ENCODE measurements at places on chromosomes 16 and 17. TPM values are rescaled to one million over a fixed set of nuclear protein-coding genes. Genes with fewer than 3 reads are reported as not detected.

The CCL8 gene
- not detected for total RNA-seq

The ZMYND15 gene
- total RNA-seq: not detected

The BCO1 gene
- not detected for total RNA-seq

The TMEM238L gene
- not detected for total RNA-seq

The CMIP gene
- total RNA-seq: 70.4 TPM

The BRIP1 gene
- 25.9 TPM for total RNA-seq

DNA sequence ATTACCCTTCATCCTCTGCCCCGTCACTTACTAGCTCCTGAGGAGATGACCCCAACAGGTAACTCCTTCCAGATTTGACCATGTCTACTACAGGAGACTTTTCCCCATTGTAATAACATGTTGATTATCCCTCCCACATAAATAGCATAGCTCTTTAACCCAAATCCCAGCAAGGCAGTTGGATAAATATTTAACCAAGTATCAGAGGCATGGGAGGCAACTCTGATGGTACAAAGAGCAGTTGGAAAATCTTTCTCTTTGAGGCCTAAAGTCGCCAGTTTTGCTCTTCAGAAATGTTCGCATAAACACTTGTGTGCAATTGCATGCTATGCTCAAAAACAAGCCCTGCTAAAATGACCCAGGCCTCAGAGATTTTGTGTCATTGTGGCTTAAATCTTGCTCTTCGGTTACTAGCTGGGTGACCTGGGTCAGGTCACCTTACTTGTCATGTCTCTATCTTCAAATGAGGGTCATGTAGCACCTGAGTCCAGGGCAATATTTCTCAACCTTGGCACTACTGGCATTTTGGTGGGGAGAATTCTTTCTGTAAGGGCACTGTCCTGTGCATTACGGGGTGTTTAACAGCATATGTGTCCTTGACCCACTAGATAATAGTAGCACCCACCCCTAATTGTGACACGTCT lies 48.8 kb downstream of the HSD17B2 start:
- no peak for DNase-seq

DNA sequence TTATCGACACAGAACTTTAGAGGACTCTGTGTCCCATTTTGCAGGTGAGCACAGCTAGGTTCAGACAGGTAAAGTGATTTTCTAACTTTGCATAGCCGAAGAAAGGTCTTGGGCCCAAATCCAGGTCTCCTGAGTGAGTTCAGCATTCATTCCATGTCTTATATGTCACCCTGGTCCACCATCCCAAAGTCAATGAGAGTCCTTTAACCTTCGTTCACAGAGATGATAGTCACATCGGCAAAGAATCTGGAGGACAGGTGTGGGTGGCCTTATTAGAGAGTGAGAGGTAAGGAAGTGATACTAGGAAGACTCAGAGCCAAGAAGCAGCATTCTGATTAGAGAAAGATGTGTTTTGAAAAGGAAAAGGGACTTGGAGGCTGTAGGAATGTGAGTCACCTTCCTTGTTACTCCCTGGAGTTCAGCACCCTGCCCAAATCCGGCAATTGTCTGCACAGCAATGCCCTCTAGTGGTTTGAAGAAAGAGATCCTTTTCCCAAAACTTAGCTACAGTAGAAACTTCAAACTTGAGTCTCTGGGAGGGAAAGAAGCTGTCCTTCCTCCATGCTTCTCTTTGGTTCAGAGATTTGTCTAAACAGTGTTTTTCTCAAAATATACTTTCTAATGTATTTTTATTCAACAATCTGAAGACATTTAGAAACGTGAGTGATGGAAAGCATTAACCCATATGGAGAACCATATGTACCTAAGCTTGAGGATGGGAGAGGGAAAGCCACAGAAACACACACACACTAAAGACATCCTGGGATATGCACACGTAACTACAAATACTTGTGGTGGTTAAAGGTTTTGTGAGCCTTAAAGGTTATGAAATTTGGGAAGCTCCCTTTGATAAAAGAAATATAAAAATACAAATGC lies 96.4 kb upstream of the SHISA6 start:
- DNase-seq: peak; percentile 20

DNA sequence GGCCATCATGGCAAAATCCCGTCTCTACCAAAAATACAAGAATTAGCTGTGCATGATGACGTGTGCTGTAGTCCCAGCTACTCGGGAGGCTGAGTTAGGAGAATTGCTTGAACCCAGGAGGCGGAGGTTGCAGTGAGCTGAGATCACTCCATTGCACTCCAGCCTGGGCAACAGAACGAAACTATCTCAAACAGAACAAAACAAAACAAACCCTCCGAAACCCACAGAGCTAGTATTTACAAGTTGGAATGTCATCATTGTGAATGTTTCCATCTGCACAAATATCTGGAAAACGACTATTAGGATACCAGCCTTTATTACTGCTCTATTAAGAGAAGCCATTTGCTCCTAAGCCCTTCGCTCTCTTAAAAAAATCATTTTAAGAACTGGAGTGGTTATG lies 26.0 kb downstream of the SMARCE1 start:
- no peak for DNase-seq

GRCh38 chr16:10045291-10045775 lies 136.9 kb downstream of the GRIN2A start:
- no peak for DNase-seq

DNA sequence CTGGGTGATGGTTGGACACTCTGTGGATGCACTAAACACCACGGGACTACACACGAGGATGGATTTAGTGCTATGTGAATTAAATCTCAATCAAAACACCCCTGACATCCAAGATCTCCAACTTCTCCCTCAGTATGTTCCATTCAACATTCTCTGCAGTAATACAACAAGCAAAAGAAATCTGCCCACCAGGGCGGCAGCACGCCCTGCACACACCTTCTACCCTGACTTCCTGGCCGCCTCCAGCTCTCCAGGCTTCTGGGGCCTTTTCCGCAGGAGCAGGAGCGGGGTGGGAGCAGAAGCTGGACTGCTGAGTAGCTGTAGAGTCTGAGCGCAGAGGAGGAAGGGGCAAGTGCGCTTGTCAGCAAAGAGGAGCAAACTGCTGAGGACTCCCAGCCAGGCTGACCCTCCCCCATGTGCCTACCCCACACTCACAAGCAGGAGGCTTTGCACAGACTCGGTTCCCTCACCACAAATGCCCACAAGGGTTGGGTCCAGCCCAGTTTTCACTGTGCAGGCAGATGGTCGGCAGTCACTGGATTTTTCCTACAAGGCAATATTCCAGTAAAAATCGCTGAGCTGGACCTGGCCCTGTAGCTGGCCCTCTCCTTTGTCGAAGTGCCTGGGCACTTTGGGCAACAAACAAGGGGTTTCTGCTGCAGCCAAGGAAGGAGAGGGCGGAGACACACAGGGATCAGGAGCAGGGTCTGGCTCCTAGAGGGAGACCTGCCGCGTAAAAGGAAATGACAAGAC lies 22.8 kb downstream of the ZDHHC7 start:
- DNase-seq: no peak

DNA sequence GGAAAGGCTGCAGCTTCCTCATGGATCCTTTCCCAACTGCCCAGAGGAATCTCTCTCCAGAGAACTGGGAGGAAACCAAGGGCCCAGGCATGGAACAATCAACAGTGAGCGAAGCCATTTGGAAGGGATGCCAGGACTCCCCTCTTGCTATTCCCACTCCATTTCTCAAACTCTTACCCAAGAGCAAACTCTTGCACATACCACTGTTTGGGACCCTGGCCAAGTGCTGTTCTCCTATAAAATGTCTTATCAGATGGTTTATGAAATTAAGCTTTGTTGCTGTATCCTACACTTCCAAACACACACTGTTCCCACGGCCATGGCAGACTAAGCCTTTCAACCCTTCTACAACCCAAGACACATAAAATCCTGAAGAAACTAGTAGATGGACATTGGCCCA lies 48.3 kb upstream of the AXIN2 start:
- no peak for DNase-seq

DNA sequence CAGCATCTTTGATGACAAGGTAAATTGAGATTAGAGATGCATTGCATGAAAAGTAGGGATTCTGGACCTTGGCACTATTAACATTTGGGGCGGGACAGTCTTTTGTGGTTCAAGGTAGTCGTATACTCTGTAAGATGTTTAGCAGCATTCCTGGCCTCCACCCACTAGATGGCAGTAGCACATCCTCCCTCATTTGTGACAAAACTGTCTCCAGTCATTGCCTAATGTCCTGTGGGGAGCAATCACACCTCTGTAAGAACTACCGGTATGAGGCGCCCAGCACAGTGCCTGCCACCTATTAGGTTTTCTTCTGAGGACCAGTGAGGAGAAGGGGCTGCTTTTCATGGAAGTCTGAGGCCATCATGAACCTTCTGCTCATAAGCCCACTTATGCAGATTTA lies 180.8 kb downstream of the RBFOX1 start:
- DNase-seq: no peak

DNA sequence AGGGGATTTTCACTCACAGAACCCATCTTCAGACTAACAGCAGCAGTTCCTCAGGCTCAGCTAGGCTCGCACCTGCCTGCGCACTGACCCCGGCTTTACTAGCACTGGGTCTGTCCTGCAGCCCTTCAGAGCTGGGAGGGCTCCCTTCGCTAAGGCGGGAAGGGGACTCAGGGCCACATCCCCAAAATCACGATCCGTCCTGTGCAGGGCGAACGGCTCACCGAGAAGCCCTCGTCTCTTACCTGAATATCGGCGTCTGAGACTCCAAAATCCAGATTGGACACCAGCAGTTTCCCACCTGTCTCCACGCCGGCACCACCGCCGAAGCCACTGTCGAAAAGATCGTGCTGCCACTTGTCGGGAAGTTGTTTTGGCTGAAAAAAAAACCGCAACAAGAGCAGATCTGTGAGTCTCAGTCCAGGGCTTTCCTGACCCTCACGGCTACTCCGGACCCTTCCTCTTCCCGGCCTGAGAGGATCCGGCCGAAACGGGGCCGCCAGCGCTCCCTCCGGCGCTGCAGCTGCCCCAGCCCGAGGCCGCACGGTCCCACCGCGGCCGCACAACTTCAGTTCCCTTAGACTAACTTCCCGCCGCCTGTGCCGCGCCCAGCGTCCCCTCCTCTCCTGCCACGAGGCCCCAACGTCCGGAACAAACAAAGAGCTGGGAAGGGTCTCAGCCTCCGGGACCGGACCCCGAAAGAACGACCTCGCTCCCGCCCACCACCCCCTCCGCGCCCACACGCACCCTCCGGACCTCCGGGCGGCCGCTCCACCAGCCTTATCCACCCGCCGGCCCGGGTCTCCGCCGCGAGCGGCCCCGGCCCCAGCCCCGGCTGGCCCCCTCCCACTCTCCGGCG lies 711 bp downstream of the ALYREF start:
- peak; percentile 55 for DNase-seq

GRCh38 chr17:81553616-81554181 lies 1.5 kb upstream of the FAAP100 start:
- no peak for DNase-seq

DNA sequence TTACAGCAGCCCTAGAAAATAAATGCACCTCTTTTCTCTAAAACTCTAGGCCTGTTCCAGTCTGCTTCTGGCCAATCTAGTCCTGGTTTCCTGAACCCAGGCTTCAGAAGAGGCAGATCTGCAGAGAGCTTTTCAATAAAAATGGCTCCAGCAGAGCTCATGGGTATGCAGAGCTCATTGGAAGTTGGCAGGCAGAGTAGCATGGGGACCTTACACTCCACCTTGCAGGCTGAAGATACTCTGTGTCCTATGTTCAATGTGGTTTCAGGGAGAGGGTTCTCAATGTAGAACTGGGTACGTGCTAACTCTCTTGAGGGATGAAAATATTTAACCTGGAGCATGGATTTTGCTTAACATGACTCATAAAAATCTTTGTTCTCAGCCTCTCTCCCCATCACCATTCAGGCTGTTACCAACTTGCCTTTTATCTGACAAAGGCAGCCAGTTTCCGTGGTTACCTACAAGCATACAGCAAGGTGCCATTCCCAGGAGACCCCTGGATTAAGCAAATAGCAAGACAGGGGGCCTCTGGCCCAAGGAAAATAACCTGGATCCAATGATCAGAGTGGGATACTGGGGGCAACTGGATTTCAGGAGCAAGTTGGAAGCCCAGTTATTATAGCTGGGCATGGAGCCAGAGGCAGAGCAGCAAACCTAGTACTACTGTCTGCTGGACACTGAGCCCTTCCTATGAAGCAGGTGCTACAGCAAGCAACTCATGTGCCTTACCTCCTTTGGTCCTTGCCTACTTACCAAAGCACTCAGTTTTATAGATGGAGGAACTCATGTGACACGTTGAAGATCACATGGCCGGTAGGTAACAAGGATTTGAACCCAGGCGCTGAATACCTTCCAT lies 98.2 kb upstream of the DHX40 start:
- DNase-seq: no peak

GRCh38 chr17:82963104-82963950 lies 116.1 kb upstream of the METRNL start:
- DNase-seq: peak; percentile 62

DNA sequence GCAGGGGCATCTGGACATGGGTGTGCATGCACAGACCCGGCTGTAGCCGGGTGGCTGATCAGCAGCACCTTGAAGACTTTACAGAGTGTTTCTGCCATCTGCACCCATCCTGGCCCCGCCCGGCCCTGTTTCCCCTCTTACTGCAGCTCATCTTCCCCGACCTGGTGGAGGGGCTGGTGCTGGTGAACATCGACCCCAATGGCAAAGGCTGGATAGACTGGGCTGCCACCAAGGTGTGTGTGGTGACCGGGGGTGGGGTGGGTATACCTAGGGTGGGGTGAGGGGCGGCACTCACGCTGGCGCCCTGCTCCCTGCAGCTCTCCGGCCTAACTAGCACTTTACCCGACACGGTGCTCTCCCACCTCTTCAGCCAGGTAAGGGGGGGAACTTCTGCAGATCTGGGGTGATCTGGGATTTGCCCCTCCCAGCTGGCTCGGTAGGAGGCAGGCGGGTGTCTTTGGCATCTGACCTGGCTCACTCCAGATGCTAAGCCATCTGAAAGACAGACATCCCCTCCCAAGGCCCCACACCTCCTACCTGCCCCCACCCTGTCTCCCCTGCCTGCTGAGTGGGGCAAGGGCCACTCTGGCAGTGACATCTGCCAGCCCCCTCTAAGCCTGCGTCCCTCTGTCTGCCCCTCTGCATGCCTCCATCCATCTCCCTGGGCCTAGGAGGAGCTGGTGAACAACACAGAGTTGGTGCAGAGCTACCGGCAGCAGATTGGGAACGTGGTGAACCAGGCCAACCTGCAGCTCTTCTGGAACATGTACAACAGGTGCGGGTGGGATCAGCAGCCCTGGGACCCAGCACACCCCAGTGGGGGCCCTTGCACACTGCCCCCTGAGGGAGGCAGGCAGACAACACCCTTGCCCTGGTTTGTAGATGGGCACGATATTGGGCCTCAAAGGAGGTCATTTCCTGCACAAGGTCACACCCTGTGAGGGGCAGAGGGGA lies 6.6 kb downstream of the NDRG4 start:
- no peak for DNase-seq

DNA sequence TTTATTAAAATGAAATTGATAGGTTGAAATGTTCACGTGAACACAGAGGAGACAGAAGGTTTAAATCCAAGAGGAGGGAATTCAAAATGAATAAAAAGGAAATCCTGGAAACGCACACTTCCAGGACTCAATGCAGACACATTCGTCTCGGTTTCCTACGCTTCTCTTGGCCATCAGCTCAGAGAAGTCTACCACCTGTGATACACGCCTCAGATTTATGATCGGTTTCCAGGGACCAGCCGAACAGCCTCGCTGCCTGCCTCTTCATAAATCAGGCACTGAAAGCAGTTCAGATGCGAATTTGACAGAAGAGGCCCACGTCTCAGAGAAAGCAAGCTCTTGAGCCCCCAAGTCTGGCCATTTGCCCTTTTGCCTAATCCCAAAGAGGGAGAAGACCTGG lies 125.5 kb upstream of the IRX3 start:
- no peak for DNase-seq

GRCh38 chr17:12990041-12990808 lies 27.6 kb downstream of the ELAC2 start:
- DNase-seq: no peak

Measured in activated CD8-positive, alpha-beta T cell treated with anti-CD3 and anti-CD28 coated beads, Interleukin-2, amount 10 ng/mL, durations not matched to agents 7 days and 5 days (primary cell).